ENCODE measurements at places on chromosomes 1 and 21.

DNA sequence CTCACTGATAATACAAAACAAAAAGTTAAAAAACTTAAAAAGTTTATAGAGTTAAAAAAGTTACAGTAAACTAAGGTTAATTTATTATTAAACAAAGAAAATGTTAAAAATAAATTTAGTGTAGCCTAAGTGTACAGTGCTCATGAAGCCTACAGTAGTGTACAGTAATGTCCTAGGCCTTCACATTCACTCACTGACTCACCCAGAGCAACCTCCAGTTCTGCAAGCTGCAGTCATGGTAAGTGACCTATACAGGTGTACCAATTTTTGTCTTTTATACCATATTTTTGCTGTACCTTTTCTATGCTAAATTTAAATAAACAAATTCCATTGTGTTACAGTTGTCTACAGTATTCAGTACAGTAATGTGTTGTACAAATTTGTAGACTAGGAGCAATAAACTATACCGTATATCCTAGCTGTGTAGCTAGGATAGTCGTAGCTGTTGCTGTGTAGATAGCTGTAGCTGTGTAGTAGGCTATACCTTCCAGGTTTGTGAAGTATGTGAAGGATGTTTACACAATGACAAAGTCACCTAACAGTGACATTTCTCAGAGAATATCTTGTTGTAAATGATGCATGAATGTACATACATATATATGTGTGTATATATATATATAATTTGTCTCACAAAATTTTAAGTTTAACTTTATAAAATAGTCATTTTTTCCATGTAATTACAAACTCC, 140.2 kb downstream of the TGFB2 start:
- no peak for DNase-seq

DNA sequence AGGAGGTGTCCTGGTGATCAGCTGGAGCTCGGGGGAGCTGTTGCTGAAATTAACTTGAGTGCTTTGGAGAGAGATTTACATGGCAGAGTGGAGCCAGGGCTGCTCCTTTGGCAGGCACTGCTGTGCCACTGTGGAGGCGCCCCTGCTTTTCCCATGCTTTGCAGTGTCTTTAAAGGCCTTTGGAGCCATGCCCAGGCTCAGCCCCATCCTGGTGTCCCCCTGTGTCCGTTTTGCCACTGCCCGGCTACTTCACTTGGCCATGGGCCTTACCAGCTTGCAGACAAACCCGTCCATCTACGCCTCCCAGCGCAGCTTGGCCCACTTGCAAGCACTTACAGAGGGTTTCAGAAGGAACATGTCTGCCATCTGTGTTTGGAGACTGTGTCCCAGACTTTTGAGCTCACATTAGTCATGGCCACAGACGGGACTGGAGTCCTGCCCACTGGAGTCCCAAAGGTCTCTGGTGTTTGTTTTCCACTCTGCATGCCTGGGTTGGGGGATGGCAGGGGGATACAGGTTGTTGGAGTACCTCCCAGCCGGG, 18.2 kb upstream of the LAMTOR5 start:
- no peak for DNase-seq

DNA sequence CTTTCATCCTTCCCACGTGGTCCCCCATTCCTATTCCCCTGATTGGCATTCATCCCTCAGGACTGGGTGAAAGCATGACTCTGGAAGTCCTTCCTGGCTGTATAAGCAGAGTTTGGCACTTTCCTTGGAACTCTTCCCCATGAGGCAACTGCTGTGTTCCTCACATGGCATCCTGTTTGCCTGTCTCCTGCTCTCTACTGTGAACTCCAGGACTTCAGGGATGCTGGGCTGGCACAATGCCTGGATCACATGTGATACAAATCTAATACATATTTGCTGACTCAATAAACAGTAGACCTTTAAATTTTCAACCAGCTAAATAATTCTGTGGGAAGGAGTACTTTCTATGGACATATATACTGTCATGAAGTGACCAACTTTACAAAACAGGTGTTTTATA, 46.8 kb upstream of the EDEM3 start:
- DNase-seq = peak; percentile 87

GRCh38 chr1:116287341-116288200, 85.5 kb upstream of the ATP1A1 start:
- DNase-seq = no peak

- peak; percentile 63 for DNase-seq
These were observed 64.6 kb upstream of the FMN2 start for GRCh38 chr1:240027059-240027462.

- DNase-seq = no peak
These were observed 68.3 kb downstream of the MPZL1 start for GRCh38 chr1:167790117-167790516.

GRCh38 chr1:54012008-54012325, 6.0 kb downstream of the LDLRAD1 start:
- no peak for DNase-seq

- no peak for DNase-seq
These were observed 233.5 kb downstream of the OMA1 start for GRCh38 chr1:58312971-58313563.

DNA sequence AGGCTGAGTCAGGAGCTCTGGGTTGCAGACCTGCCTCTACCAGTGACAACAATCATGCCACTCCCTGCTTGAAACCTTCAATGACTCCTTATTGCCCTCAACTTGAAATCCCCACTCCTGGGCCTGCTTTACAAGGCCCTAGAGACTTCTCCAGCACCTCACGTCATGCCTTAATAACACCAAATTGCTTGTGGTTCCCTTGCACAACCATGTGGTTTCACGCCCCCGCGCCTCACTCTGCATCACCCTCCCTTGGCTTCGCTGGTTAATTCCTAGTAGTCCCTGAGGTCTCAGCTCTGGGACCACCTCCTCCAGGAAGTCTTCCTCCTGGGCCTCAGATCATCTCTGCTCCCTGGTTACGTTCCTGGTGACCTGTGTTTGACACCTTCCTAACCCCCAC, 33.0 kb downstream of the EPHA2 start:
- DNase-seq = peak; percentile 93

DNA sequence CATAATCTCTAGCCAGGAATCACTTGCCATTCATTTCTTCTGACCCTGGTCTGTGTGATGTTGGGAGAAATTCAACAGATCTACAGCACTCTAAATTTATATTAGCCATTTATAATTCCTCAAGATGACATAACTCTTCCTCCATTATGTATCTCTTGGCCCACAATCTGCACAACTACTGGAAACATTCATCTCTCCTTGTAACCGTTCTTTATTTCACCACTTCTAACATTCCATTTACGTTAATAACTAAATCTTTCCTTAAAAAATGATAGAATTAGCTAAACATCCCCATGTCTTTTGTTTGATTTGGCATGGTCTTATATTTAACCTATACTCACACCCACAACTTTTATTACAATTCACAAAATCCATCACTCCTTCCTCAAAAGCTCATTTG, 166.0 kb downstream of the COL11A1 start:
- DNase-seq = no peak

GRCh38 chr1:244269169-244269568, 182.5 kb downstream of the ADSS2 start:
- no peak for DNase-seq

DNA sequence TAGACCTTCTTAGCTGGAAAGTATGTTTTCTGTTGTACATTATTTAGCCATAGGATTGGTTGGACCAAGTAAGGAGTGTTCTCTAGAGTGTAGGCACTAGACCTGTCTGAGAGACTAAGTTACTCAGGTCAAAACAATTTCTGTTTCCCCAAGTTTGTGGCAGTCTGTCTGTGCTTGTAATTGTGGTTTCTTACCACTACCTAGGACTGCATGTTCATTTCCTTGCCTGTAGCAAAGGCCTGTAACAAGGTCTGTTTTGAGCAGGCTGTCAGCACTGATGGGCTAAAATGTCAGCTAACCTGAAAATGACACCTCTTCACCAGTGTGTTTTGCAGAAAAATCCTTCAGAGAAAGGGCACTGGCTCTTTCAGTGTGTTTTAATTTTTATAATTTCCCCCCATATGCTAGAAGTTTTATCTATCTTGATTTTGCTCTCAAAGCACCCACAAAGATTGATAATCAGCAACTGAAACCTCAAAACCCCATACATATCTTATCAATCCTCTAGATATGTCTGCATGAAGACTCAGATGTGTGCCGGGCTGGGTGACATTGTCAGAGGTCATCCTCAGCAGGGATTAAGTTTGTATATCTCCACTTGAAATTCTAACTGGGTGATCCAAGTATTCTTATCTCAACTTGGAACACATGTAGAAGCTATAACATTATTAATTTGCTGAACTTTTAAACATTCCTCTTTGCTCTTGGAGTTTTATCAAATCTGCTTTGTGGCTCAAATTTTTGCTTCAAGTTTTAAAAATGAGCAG, 50.7 kb upstream of the ST6GALNAC3 start:
- peak; percentile 53 for DNase-seq

DNA sequence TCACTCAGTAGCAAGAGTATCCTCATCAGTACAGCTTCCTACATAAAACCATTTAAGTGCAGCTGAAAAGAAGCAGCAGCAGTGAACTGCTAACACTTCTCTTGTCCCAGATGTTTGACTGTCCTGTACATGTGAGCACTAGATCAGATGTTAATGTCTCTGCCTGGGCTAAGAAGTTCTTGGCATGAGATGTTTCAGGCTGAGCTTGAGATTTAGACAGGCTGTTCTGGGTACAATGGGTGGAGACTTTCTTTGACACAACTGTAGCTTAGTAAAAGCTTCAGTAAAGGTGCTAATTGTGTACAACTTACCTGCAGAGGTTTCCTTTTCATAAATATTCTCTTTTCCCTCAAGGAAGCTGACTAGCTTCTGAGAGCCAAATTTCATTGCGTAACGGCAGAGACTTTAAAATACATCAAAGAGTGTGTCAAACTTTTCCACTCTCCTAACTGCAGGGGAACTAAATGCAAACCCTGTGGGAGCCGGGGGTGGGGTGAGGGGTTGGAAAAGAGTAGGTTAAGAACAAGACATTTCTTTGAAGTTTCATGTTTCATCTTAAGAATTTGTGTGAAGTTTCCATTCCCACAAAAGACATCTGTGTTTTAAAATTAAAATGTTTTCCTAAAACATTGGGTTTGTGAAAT, 82.1 kb upstream of the CCDC190 start:
- DNase-seq = peak; percentile 33

DNA sequence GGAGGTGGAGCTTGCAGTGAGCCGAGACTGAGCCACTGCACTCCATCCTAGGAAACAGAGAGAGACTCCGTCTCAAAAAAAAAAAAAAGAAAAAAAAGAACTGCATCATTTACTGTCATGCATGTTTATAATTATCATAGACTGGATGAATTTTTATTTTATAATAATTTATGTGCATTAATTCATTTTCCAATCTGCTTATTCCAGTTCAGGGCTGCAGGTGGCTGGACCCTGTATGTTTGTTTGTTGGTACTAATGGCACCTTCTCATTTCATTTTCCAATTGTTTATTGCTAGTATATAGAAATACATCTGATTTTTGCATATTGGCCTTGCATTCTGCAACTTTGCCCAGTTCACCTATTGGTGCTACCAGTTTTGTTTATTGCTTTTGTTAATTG, 19.0 kb upstream of the SOX13 start:
- DNase-seq = no peak

- DNase-seq = no peak
These were observed 33.9 kb upstream of the COL18A1 start for GRCh38 chr21:45371081-45371480.

DNA sequence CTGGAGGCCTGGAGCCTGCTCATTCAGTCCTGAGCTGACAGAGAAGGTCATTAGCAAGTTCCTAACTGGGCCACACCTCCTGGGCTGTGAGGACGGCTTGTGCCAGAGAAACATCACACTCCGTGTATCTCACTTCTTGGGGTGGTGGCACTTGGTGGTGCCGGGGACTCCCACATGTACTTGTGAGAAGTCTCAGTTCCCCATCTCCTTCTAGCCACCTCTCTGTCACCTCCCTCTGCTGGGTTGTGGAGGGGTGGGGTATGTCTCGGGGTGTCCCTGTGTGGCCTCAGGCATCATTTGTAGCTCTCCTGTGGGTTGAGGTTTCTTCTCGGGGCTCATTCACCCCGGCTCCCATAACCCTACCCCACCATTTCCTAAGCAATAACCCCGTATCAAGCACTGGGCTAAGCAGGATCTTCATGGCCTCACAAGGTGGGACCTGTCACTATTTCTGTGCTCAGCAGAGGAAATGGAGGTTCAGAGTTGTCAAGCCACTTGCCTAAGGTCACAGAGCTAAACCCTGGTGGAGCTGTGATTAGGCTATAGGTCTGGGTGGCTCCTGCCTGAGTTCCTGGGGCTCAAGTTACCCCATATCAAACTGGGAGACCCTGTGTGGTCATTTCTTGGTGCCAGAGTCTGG, 62.5 kb downstream of the UBIAD1 start:
- no peak for DNase-seq

- peak; percentile 43 for DNase-seq
These were observed 10.1 kb downstream of the VANGL2 start for GRCh38 chr1:160410406-160411005.

DNA sequence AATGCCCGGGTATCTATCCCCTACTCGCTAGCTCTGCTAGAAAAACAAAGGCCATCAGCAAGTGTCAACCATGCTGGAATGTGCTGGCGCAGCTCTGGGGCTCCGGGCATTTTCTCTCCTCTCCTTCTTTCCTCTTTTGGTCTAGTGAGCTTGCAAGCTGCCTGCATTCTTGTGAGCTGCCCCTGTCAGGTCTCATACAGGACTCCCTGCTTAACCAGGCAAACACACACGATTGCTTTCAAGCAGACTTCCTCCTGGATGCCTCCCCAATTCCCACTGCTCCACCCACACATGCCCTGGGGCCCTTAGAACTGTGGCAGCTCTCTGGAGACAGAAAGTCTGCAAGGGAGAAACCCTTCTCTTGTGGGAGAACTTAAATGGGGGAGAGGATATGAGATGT, 35.7 kb upstream of the SUCO start:
- DNase-seq = peak; percentile 23

DNA sequence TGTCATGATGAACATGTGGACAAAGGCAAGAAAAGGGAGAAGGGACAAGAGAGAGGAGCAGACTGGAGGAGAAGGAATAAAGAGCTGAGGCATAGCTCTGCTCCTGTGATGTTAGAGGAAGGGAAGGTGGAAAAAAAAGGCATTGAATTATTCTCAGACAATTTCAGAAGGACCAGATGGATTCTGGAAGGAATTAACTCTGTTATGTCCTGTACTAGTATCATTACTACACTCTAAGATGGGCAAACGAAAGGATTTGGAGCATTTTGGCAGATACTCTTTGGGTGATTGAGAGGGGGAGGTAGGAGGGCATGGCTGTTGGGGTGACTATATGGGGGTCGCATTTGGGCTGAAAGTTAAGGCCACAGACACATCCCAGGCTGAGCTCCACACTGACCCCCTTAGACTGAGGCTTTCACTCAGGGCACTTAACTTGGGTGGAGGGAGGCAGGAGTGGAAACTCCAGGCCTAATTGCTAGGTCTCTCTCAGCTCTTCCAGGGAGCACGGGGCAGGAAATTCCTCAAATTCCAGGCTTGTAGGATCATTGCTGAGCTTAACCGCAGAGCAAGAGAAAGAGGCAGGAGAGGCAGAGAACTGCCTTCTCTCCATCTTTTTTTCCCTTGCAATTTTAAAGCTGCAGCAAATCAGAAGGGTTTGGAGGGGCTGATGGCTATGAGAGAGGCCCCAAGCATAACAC, 25.9 kb downstream of the KIRREL1 start:
- DNase-seq = peak; percentile 97

- DNase-seq = no peak
These were observed 28.4 kb upstream of the C1orf159 start for GRCh38 chr1:1144122-1144842.
